ENCODE measurements at places on chromosomes 2 and 18.

DNA sequence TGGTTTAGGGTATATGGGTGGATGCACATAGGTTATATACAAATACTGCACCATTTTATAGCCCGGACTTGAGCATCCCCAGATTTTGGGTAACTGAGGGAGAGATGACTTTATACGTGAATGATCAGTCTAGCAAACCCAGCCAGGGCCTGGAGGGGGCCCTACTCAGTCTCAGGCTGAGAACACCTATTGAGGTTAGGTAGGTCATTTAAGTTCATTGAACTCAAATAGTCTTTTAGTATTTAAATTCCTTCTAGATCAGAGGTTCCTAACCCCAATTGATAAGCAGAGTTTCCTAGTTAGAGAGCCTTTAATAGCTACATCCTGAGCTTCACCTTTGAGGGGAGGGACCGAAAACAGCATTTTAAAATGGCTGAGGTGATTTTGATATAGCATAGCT lies 487.0 kb downstream of the DCC start:
- H3K36me3 ChIP-seq: no peaks in the 10 kb centered on the region
- H3K4me1 ChIP-seq: no peaks in the 10 kb centered on the region
- H3K27ac ChIP-seq: no peak overlapping the region
- no peak for DNase-seq
- no peaks in the 10 kb centered on the region for H3K27me3 ChIP-seq

DNA sequence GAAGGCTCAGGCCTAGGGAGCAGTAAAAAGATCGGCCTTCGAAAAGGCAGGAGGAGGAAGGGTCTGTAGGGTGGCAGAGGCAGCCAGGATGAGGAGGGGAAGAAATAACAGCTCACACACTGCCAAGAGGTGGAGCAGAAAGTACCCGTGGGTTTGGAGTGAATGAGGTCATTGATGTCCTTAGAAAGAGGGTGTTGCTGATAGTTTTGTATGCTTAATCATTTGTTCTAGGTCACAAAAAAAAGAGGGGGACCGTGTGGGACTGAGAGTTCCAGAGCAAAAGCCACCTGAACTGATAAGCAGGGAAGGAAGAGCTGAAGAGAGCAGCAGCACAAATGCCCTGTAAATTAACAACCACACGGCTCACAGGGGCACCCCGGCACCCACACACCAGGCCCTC lies 140.4 kb downstream of the FAM161A start:
- H3K4me3 ChIP-seq: no peak overlapping the region
- H3K27me3 ChIP-seq: peaks cover 16% of the 10 kb centered on the region
- H3K36me3 ChIP-seq: no peaks in the 10 kb centered on the region

DNA sequence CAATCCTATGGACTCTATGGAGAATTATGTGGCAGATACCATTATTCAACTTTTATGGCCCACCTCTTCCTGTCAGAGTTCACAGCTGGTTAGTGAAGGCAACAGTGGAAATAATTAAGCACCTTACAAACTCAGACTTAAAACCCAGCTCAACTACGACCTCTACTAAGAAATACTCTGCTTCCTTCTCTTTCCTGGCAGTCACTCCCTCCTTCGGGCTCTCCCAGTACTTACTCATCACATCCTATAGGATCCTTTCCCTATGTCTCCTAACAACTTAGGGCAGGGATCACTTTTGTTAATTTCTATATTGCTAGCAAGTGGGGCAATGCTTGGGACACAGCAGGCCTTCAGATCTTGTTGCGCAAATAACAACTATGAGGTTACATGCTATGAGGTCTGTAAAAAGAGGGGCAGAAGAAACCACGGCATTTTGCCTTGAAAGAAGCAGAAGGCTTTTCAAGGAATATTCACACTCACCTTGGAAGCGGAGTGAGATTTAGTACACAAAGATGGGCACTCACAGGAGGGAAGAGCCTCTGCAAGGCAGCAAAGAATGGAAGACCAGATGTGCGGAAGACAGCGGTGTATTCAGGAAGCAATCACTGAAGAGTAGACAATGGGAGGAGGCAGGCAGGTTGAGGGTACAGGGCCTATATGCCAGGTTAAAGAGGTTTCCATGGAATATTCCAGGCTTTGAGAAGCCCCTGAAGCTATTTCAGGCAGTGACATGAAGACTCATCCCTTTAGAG lies 2.1 kb downstream of the STK39 start:
- H3K4me1 ChIP-seq: peaks cover 43% of the 10 kb centered on the region
- peaks cover 2% of the 10 kb centered on the region for H3K27me3 ChIP-seq
- H3K36me3 ChIP-seq: peaks cover 12% of the 10 kb centered on the region
- peak overlapping the region; percentile 80 for H3K4me3 ChIP-seq

DNA sequence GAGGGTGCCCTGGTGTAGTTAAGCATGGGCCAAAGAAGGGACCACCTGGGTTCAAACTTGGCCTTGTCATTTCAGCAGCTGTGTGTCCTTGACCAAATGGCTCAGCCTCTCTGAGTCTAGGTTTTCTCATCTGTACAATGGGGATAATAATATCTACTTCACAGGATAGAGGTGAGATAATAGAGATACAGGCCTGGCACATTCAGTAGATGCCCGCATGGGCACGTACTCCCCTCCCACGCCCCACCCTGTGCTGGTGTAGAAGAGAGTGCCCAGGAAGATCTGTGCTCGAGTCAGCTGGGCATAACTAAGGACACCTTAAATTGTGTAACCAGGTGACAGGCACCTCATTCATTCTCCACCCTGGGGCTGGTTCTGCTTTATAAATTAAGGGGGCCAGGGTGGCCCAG lies 8.4 kb upstream of the TMEM185B start:
- H3K4me3 ChIP-seq: no peak overlapping the region
- DNase-seq: no peak
- H3K27me3 ChIP-seq: peaks cover 6% of the 10 kb centered on the region
- H3K4me1 ChIP-seq: peaks cover under 1% of the 10 kb centered on the region

GRCh38 chr2:201986463-201986735 lies 47.3 kb upstream of the FZD7 start:
- peaks cover 8% of the 10 kb centered on the region for H3K4me1 ChIP-seq
- no peak for DNase-seq
- H3K27me3 ChIP-seq: no peaks in the 10 kb centered on the region
- no peak overlapping the region for H3K4me3 ChIP-seq
- H3K36me3 ChIP-seq: no peaks in the 10 kb centered on the region
- no peak overlapping the region for H3K27ac ChIP-seq

- H3K4me1 ChIP-seq: no peaks in the 10 kb centered on the region
- H3K27ac ChIP-seq: no peak overlapping the region
- H3K36me3 ChIP-seq: no peaks in the 10 kb centered on the region
- no peak overlapping the region for H3K4me3 ChIP-seq
- peaks cover 18% of the 10 kb centered on the region for H3K27me3 ChIP-seq
- DNase-seq: peak; percentile 30
Measured at GRCh38 chr18:11518788-11519685, 90.4 kb upstream of the SLC35G4 start.

DNA sequence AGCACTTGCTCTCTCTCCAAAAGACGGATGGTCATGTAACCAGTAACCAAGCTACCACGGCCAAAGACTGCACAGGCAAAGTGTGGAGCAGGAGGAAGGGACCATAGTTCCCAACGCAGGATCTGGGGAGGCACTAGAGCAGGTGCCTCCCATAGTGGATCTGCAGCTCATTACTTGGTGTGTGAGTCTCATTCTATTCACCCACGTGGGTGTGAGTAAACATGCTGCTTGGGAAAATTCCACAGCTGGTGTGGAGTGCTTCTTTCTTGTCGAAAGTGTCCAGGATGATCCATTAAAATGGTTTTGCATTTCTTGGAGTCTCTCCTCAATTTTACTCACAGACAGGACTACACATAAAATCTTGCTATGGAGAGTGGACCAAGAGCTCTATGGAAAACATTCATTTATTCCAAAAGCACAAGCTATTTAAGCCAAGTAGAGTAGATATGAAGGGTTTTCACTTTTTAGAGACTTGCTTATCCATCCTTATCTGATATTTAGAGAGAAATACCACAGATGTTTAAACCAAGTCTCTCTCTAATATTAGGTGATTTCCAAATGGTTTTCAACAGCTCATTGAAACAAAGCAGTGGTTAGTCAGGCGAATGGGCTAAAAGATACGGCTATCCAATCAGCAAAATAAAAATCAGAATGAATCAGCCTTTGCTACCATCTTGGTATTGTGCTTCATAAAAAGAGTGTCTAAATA lies 104.3 kb upstream of the CCDC195 start:
- no peak for DNase-seq
- H3K4me1 ChIP-seq: peaks cover 47% of the 10 kb centered on the region
- peaks cover 64% of the 10 kb centered on the region for H3K36me3 ChIP-seq
- H3K27me3 ChIP-seq: 0 out of 2 replicates have a peak, but pooled peaks cover 1% of the 10 kb centered on the region
